RPMI8226 (cell line): ENCODE measurements at places on chromosomes 6 and 20.

- DNase-seq = peak; percentile 3
Observed at GRCh38 chr6:94636780-94637385, 940.5 kb upstream of the MANEA start.

- DNase-seq = no peak
Observed at GRCh38 chr20:33032555-33032954, 1.1 kb downstream of the BPIFB6 start.

GRCh38 chr6:21769405-21769861 lies 175.9 kb downstream of the SOX4 start:
- DNase-seq = no peak

- no peak for DNase-seq
Observed at GRCh38 chr6:19905584-19905983, 68.4 kb downstream of the ID4 start.

GRCh38 chr20:59192533-59192896 lies 28.9 kb downstream of the ZNF831 start:
- no peak for DNase-seq

DNA sequence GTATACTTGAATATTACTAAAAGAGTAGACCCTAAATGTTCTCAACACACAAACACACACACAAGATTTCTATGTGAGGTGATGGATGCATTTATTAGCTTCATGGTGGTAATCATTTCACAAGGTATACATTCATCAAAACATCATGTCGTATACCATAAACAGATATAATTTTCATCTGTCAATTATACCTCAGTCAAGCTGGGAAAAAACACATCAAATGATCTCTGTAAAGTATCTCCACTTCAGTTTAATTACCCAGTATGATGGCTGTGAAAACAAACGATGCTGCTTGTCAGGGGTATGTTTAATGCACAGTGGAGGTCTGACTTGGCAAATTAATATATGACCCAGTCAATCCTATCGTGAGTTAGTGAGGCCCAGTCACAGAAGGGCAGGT lies 157.2 kb downstream of the MTFR2 start:
- DNase-seq = no peak

- DNase-seq = peak; percentile 46
Observed at GRCh38 chr20:61263084-61263695, 11.1 kb downstream of the CDH4 start.

DNA sequence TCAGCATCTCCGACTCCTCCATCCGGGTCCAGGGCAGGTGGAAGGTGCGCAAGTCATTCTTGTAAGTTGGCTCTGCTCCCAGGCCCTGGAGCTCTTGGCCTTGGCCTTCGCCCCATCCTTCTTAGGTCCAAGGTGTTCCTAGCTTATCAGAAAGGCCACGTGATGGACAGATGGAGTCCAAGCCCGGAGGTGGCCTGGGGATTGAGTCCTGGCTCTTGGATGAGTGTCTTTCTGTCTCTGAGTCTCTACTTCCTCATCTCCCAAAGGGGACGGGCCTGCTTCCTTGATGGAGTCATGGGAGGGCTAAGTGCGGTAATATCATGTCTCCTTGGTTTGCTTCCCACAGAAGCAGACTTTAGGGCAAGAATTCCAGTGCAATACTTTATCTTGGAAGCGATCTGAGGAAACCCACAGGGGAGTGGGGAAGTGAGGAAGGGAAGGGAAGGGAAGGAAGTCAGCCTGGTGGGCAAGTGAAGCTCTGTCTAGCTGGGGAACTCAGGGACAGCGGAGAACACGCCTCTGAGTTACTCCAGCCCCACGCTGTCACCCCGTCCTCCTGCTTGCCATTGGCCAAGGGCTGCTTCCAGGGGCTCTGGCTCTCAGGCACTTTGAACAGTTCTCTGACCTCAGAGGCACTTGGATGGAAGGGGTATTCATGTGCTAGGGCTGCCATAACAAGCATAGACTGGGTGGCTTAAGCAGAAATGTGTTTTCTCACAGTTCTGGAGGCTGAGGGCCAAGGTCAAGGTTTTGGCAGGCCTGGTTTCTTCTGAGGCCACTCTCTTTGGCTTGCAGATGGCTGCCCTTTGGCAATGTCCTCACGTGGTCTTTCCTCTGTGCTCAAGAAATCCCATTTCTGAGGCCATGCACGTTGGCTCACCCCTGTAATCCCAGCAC lies 4.8 kb downstream of the LBP start:
- DNase-seq = no peak

- DNase-seq = no peak
Observed at GRCh38 chr6:109055771-109056235, 38.8 kb downstream of the SESN1 start.

- DNase-seq = no peak
Observed at GRCh38 chr6:31579546-31580437, 2.4 kb downstream of the LTB start.
